ENCODE measurements at places on chromosomes 6 and 20. TPM values are rescaled to one million over a fixed set of nuclear protein-coding genes. Genes with fewer than 3 reads are reported as not detected.

- no peak for DNase-seq
Measured at GRCh38 chr20:16308754-16309153, 264.5 kb downstream of the KIF16B start.

DNA sequence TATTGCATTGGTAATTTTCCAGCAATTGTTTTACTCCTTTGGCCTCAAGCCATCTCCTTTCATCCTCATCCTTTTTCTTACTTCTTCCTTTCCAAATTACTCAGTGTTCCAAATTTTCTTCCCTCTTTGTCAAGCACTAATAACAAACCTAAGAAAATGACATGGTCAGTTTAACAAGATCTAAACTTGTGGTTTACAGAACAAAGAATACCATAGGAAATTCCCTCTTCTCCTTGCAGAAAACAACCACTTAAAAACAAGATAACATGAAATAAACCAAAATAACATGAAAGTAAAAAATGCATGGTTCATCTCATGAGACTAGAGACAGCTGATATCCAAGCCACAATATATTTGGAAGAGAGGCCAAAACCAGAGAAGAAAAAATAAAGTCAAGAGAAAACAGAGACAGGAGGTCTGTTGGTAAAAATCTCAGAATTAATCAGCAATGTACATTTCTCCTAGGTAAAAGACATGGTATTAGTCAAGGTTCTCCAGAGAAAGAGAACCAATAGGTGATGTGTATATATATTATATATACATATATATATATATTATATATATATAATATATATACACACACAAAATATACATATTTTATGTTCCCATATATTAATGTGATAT is 51.0 kb upstream of the SENP6 start:
- DNase-seq, result no peak

GRCh38 chr20:63591147-63591533 is 17.1 kb upstream of the HELZ2 start:
- no peak for DNase-seq

DNA sequence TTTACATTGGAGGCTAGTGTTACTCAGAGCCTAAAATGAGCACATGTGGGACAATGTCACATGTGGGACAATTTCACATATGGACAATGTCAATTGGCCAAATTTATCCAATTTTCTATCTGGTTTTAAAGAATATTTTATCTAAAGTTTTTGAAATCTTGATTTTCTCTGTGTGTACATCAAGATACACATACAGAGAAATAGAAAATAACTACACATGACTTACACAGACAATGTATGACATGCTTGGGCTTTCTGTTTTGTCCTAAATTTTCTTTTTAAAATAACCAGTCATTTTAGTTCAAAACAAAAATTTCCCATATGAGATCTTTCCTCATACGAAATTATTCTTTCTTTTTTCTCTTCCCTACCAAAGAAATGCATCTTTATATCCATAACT is 24.6 kb downstream of the GGTLC1 start:
- no peak for DNase-seq

Gene DNAH8
- not detected for total RNA-seq

All from GM23338 (cell line).